ENCODE measurements at places on chromosomes 4 and X.

- no peak for DNase-seq
Observed at GRCh38 chr4:1295405-1296055, 5.8 kb downstream of the MAEA start.

- no peak for DNase-seq
Observed at GRCh38 chr4:142150483-142150882, 514.1 kb downstream of the IL15 start.

DNA sequence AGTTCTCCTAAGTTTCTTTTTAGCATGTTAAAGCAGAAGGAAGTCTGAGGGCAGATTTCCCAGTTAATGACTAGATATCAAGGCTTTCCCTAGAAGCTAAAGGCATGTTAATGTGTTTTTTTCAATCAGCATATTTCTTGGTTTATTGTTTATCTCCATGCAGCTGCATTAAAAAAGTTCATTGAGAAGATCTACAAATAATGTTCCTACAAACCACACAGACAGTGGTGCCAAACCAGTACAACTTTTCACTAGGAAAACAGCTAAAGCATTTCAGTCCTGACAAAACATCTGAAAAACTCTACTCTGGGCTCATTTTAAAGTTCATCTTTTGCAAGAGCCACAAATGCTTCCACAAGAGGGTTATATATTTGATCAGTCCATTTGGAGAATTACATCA lies 320.0 kb downstream of the ADGRL3 start:
- DNase-seq: no peak

DNA sequence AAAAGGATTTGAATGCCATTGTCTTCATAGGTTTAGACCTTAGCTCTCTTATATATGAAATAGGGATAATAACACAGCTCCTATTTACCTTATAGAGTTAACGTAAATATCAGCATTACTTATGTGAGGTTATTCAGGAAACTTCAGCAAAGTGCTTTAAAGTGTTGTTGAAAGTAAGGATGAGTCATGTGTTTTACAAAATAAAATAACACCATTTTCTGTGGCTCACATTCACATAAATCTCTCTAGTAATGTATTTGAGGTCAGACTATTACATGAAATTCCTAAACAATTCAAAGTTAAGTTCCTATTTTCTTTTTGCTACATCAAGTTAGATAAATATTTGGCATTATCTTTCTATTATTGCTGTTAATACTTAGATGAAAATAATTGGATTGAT lies 2.9 kb downstream of the GNRHR start:
- DNase-seq: no peak

DNA sequence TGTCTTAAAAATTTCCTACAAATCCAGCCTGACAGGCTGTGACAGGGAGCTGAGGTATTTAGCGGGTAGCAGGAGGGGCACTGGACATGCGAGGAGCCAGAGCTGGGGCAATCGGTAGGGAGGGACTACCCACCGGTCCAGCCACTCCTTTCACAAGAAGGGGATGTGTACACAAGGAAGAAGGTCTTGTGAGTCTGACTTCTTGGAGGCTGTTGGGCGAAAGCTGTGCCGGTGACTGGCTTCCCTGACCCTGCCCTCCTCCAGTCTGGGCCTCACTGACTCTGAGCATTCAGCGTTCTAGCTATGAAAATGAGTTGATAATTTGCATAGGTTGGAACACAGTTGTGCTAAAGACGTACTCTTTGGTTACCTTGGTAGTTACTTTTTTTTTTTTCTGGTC lies 12.7 kb upstream of the CXCL8 start:
- no peak for DNase-seq

- peak; percentile 56 for DNase-seq
Observed at GRCh38 chr4:22515145-22515887, 550 bp downstream of the ADGRA3 start.

DNA sequence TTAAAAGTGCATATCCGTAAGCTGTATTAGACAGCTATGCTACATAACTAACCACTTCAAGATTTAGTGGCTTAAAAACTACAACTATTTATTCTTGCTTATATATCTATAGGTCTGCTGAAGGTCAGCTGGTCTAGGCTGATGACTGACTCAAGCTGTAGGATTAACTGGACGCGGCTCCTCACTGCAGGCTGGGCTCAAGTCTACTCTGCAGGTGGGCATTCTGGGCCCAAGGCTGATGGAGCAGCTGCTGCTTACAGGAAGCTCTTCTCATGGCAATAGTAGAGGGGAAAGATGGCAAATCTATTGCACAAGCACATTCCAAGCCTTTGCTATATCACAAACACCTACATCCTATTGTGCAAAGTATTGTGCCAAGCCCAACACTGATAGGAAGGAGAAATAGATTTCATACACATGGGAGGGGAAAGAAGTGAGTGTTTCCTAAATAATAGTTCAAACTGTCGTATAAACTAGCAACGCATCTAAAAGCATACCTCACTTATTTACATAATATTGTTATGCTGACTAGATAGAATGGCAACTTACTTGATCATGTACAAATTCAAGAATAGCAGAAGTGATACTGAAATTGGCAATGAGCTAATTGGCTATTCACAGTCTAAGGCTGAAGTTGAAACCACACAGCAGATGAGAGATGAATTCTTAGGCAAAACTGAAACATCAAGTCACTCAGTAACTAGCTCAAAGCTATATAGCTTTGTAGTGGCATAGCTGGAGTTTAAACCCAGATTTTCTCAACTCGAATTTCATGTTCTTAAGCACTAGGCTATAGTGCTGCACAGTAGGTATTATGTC lies 263.8 kb downstream of the NKX6-1 start:
- peak; percentile 52 for DNase-seq

GRCh38 chrX:79452881-79453280 lies 85.7 kb upstream of the ITM2A start:
- DNase-seq: no peak

GRCh38 chr4:632196-632790 lies 6.9 kb downstream of the PDE6B start:
- DNase-seq: no peak

- no peak for DNase-seq
Observed at GRCh38 chr4:78068481-78068880, 11.4 kb downstream of the FRAS1 start.

DNA sequence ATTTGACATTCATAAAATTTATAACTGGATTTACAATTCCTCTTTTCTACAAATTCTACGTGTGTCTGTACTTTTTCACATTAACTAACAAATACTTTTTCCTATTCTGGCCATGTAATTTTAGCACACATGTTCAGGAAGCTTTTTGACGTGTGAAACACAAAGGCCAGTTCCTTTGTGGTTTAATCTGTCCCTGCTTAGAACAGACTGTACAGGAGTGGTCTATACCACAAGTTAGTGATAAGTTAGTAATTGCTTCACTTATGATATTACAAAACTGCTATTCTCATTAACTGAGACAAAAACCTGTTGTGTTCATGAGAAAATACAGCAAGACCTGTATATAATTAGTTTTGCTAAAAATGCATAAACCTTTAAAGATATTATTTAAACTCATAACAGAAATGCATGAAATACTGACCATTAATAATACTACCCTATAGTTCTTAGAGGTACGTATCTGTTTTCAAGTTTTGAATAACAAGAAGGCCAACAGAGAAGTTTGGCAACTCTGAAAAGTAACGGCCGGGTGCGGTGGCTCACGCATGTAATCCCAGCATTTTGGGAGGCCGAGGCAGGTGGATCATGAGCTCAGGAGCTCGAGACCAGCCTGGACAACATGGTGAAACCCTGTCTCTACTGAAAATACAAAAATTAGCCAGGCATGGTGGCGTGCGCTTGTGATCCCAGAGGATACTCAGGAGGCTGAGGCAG lies 13.7 kb upstream of the AREG start:
- no peak for DNase-seq

DNA sequence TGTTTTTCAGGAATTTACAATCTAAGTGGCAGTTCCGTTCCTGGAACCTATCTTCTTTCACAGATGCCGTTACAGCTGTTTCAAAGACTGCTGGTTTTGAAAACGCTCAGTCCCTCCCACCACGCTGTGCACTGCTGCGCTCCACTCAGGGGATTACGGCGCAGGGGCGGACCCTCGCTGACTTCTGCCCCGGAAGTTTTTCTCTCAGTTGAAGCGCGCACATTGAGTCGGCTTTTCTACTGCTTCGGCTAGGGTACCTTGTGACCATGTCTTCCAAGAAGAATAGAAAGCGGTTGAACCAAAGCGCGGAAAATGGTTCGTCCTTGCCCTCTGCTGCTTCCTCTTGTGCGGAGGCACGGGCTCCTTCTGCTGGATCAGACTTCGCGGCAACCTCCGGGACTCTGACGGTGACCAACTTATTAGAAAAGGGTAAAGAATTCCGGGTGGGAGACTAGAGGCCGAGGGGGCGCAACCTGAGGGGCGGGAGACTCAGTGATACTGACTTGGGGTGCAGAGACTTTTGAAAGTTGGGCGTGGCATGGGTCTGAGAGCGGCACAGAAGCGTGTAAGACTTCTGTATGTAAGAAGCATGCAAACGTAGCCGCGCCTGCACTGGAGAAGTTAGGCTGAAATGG lies 597 bp upstream of the NUDT6 start:
- peak; percentile 86 for DNase-seq

DNA sequence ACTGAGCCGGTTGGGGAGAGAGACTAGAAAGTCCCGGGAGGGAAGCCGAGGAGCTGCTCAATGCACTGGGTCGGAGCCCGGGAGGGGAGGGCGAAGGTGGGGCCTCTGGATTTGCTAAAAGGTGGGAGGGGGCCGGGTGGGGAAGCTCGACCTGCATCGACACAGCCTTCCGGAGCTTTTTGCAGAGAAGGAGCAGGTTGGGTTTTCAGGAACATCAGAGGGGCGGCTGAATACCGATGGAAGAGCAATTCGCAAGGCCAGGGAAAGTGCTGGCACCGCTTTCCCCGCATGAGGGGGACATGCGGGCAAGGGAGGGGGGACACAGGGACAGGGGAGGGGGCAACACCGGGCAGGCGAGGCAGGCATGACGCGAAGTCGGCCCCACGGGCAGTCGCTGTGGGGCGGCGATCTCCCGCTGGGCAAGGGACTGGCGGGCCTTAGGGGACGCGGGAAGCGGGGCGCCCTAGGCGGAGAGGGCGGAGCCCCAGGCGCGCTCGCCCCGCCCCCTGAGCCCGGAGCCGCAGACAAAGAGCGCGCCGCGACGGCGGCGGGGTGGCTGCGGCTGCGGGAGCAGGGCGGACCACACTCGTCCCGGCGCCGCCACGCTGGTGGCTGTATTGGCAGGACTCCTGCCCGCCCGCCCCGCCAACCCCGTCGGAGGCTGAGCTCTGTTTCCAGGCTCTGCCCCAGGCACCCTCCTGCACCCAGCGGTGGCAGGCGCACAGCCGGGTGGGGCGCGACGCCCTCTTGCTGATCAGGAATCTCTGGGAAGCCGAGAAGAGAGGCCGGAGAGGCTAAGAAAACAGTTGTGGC lies 11.6 kb downstream of the PDZD4 start:
- no peak for DNase-seq

GRCh38 chrX:13374364-13374763 lies 54.5 kb upstream of the ATXN3L start:
- no peak for DNase-seq
